ENCODE measurements at places on chromosomes 4 and X.

- no peak for DNase-seq
These were observed 125.8 kb downstream of the SMIM20 start for GRCh38 chr4:26039639-26040359.

DNA sequence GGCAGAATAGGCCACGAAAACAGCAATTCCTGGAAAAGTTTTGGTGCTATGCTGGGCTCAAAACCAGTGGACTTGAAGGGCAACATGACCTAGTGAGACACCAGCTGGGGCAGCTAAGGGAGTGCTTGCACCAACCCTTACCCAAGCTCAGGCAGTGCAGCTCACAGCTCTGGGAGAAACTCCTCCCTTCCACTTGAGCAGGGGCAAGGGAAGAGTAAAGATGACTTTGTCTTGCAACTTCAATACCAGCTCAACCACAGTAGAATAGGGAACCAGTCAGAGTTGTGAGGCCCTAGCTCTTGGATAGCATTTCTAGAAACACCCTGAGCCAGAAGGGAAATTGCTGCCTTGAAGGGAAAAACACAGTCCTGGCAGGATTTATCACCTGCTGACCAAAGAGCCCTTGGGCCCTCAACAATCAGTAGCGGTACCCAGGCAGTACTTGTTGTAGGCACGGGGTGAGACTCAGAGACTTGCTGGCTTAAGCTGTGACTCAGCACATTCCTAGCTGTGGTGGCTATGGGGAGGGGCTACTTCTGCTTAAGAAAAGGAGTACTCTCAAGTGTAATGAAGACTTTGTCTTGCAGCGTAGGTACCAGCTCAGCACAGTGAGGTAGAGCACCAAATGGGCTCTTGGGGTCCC is 19.7 kb upstream of the ABCG2 start:
- DNase-seq, result no peak

DNA sequence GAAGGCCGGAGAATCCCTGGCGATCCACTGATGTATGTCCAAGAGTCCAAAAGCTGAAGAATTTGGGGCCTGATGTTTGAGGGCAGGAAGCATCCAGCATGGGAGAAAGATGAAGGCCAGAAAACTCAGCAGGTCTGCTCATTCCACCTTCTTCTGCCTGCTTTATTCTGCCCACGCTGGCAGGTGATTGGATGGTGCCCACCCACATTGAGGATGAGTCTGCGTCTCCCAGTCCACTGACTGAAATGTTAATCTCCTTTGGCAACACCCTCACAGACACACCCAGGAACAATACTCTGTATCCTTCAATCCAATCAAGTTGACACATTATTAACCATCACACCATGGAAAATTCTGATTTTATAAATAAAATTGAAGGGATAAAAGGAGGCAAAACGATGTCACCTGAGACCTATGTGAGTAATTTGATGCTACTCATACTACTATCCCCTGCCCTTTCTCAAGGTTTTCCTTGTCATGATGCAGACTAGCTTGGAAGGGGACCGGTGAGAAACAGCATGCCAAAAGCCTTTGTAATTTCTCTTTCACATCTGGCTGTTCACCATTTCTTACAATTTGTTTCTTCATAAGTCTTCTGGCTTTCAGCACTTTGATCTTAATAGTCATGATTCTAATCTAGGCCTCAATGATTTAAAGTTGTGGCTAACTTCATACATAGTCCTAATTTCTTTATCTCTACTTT is 9.7 kb upstream of the PYURF start:
- DNase-seq, result no peak

DNA sequence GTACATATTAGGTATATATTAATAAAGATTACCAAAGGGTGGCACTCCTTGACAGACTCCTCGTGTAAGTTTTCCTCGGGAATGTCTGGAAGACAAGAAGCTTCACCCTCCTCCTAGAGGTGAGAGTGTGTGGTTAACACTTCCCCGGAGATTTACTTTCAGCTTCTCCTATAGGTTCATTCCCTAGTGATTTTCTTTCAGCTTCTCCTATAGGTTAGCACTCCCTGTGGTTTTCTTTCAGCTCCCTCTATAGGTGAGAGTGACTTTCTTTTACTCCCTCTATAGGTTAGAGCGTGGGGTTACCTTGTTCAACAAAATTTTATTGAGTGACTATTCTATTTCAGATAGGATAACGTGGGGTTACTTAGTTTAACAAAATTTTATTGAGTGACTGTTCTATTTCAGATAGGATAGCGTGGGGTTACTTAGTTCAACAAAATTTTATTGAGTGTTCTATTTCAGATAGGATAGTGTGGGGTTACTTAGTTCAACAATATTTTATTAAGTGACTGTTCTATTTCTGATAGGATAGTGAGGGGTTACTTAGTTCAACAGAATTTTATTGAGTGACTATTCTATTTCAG is 106.0 kb upstream of the PLAC1 start:
- no peak for DNase-seq

GRCh38 chrX:95318882-95319281 is 1365.8 kb upstream of the DIAPH2 start:
- no peak for DNase-seq

DNA sequence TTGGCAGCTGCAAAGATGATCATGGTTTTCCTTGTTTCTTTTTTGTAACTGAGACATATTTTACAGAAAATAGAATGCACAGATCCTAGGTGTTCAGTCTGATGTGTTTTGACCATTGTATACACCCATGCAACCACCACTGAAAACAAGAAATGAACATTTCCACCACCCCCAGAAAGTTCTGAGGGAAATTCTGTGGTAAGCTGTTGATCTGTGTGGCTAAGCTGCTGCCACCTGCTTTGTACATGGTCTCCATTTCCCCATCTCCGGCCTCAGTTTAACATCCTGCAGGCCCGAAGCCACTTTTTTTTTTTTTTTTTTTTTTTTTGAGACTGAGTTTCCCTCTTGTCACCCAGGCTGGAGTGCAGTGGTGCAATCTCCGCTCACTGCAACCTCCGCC is 65.3 kb downstream of the NYX start:
- DNase-seq, result no peak

DNA sequence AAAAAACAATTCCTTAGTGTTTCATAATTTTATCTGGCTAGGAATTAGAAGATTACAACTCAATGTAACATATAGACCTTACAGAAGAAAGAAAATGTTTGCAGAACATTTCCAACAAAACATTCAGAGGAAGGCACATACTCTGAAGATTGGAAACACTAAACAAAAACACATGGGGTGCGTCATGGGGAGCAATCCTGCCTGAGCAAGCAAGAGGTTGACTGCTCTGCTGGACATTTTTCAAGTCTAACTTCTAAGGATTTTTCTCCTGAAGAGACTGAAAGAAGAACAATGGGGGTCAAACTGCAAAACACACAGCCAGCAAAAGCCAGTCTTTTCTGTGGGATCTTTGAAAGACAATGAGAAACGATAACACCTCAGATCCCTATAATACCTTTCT is 182.8 kb downstream of the GUCY2F start:
- no peak for DNase-seq

DNA sequence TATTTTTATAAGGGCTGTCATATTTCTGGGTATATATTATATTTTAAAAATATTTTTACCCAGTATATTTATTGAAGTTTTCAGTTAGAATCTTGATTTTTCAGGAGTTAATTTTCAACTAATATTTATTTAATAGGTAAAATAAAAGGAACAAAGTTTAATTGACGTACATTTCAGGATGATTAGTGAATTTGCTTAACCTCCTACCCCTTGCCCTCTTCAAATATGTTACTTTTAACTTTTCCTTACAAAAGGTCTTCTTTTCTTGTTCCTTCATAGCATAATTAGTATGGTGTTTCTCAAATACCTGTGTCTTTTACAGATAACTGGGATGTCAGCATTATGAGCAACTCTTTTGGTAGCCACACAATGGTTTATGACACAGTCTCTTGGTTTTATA is 24.8 kb upstream of the MSMO1 start:
- no peak for DNase-seq

- DNase-seq, result no peak
These were observed 30.4 kb downstream of the BOD1L1 start for GRCh38 chr4:13597141-13597540.

DNA sequence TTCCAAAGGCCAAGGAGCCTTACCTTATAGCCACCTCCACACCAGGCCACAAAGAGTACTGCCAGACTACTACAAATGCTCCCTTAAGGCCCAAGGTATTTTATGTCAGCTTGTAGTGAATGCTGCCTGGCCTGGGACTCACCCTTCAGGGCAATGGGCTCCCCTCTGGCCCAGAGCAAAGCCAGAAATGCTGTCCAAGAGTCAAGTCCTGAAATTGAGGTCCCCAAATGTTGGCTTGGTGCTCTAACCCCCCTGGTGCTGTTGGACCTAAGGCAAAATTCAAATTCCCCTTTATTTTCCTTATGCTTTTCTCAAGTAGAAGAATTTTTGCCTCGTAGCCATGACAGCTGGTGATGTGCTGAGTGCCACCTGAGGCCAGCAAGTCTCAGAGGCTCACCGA is 1354.3 kb upstream of the DIAPH2 start:
- no peak for DNase-seq

- DNase-seq, result peak; percentile 59
These were observed 653 bp downstream of the BEX1 start for GRCh38 chrX:103063191-103063845.

DNA sequence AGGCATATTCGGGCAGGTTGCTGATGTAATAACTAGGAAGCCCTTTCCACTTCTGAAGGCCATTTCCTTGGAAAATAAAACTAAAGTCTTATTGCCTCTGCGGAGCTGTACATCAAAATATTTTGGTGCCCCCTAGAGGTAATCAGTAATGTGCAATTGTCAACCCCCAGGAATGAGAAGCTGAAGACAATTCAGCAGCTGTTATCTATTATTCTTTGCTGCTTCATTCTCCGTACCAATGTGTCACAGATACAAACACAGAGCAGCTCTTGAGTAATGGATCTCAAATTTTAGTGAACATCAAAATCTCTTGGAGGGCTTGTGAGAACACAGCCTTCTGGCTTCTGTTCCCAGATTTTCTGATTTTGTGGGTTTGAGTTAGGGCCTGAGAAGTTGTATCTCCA is 3.5 kb upstream of the SLIT2 start:
- no peak for DNase-seq

DNA sequence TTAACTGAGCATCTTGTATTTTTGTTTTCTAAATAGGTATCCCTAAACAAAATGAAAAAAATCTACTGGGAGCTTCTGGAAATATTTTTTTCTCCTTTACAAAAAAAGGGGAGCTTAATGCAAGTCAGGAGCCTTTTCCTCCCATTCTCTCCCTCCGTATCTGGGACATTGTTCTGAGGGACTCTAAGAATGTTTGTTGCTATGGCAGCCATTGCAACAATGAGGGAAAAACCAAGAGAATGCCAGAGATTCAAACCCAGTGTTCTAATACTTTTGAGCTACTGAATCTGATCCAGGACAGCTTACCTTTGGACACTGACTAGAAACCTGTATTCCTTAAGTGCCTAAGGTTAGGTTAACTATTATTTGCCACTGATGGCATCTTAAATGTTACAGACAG is 485.7 kb upstream of the HS3ST1 start:
- DNase-seq, result no peak

DNA sequence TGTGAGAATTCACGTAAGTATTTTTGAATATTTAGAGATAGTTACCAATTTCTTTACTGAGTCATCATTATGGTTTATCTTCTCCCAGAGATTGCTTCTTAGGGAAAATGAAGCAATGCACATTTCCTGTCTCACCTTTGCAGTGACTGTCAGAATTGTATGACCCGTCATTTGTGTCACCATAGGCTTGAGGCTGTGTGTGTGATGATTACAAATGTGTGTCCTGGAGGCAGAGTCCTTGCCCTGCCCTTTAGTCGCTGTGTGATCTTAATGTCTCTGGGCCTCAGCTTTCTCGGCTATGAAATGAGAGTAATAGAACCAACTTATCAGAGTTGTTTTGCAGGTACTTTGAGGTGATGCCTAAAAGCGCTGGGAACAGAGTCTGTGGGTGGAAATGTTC is 13.9 kb downstream of the HCCS start:
- no peak for DNase-seq

GRCh38 chr4:57040510-57040909 is 61.8 kb downstream of the POLR2B start:
- no peak for DNase-seq

GRCh38 chr4:140099983-140100382 is 54.0 kb downstream of the MAML3 start:
- no peak for DNase-seq

DNA sequence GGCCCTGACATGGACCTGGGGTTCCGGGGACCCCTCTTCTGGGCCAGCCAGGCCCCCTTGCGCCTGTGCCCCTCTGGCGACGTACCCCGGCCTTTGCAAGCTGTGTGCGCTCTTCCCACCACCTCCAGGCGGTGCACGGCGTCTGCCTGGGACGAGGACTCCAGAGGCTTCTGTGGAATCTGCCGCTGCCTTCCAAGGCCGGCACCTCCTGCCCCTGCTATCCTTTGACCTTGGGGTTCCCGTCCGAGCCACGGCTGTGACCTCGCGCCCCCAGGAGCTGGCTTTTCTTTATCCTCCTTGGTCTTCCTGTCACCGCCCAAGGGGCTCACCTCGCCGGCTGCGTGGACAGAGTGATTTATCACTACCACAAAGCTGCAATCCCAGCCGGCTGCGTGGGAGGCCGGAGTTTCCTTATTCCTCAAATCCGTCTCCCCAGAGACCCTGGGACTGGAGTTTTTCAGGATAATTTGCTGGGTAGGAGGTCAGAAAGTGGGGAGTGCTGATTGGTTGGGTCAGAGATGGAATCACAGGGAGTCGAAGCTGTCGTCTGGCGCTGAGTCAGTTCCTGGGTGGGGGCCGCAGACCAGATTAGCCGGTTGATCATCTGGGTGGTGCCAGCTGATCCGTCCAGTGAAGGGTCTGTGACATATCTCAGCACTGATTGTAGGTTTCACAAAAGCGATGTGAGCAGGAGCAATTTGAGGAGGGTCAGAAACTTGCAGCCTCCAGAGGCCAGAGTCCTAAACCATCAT is 19.8 kb upstream of the PLCXD1 start:
- no peak for DNase-seq

All from NCI-H1105 (cell line).